ENCODE measurements at places on chromosomes 16 and 17.

DNA sequence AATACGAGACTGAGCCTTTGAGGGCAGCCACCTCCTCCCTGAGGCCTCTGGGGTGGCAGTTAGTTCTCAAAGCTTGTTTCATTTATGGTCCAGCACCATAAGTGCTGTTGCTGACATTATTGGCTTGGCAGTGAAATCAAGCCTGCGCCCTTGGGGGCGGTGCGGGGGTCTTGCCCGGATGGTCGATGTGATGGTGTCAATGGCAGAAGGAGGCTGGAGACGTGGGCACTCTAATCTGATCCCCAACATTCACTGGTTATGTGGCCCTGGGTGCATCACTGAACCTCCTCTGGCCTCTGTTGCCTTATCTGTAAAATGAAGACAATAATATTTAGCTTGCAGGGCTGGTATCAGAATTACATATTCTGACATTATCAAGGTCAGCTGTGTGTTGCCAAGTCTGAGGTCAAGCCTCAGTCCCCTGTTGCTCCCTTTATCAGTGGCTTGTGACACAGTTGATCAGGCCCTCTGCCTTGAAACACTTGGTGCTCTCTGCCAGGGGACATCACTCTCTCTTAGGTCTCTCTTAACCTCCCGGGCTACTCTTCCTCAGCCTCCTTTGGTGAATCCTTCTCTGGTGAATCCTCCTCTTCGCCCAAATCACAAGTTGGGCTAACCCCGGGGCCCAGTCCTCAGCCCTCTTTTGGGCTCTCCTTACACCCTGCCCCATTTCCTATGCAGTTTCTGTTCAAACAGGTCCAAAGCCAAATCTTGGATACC lies 11.8 kb upstream of the TMEM220 start:
- no peak for DNase-seq

DNA sequence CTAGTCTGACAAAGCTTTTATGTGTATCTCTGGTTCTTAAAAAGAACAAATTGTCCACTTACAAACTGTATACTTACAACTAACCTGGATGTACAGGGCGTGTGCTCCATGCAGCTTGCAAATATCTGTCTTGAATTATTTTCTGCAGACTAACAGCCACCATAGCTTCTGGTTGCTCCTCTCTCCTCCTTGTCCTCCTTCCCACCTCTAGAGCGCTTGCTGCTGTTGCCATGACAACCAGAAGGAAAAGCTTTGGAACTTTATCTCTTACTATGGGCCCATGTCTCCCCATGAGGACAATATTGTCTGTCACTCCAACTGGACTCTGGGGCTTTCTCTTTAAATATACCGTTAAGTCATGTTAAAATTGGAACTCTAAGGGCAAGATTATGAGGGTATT lies 71.5 kb upstream of the DHX40 start:
- no peak for DNase-seq

GRCh38 chr17:48597778-48598631 lies 4.4 kb upstream of the HOXB5 start:
- DNase-seq = no peak

GRCh38 chr17:43350888-43351361 lies 47.9 kb upstream of the ARL4D start:
- DNase-seq = no peak

DNA sequence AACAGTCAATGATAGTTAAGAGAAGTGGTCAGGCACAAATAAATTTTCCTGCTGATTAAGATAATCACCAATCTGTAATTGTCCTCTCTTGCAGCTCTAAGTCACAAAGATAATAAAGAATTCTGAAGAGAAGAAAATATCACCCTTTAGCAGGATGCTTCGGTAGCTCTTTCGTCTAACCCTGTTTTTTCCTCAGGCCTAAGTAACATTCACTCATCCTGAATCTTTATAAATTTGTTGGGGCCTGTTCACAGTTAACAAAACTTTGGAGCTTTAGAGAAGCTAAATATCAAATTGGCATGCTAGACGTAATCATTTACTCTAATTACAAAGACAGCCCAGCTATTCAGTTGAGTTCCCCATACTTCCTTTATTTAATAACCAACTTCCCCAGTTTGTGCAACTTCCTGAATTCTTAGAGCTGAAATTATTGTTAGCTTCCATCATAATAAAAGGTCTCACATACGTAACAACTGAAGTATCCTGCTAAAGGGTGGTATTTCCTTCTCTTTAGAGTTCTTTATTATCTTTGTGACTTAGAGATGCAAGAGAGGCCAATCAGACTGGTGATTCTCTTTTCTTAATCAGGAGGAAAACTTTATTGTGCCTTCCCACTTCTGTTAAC lies 118.6 kb downstream of the TANGO6 start:
- no peak for DNase-seq

All from NCI-H1092 treated with DMSO at 0.1 percent for 48 hours (cell line).